ENCODE measurements at places on chromosomes 4 and X. TPM values are rescaled to one million over a fixed set of nuclear protein-coding genes. Genes with fewer than 3 reads are reported as not detected.

Gene SLC35A2
- polyA plus RNA-seq, result 30.0 TPM

Gene RLIM
- polyA plus RNA-seq, result 34.3 TPM

Gene COPS4
- 76.6 TPM for polyA plus RNA-seq

GRCh38 chr4:163895378-163896005, 401.0 kb downstream of the TMA16 start:
- DNase-seq, result no peak

DNA sequence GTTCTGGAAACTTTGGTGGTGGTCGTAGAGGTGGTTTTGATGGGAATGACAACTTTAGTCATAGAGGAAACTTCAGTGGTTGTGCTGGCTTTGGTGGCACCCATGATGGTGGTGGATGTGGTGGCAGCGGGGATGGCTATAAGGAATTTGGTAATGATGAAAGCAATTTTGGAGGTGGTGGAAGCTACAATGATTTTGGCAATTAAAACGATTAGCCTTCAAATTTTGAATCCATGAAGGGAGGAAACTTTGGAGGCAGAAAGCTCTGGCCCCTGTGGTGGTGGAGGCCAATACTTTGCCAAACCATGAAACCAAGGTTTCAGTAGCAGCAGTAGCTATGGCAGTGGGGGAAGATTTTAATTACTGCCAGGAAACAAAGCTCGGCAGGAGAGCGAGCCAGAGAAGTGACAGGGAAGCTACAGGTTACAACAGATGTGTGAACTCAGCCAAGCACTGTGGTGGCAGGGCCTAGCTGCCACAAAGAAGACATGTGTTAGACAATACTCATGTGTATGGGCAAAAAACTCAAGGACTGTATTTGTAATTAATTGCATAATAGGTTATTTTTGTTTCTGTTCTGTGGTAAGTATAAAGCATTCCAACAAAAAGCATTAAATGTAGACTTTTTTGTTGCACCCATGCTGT, 23.2 kb upstream of the SOD3 start:
- no peak for DNase-seq

GRCh38 chr4:23878246-23878891, 11.5 kb downstream of the PPARGC1A start:
- DNase-seq, result no peak

DNA sequence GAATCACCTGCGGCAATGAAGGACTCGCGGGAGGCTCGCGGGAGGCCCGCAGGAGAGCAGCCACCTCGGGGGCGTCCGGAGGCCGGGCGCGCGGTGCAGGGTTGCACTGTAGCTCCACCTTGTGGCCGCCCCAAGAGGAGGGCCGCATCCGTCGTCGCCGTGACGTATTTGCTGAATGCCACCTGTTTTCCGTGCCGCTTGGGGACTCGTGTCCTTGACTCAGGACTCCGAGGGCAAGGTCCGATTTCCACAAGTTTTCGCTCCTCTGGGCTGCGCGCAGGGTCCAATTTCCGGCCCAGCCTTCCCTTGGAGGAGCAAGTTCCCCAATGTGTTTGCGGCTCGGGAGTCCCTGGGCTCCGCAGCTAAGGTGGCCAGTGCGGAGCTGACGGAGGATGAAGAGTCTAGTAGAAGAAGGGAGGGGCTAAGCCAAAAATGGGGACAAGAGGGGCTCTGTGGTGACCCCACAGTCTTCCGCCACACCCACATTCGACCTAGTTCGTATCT, 10.7 kb upstream of the DLG3 start:
- DNase-seq, result peak; percentile 53

Data from renal cortex interstitium (tissue), 15 donors.